ENCODE measurements at places on chromosomes 1 and 21.

DNA sequence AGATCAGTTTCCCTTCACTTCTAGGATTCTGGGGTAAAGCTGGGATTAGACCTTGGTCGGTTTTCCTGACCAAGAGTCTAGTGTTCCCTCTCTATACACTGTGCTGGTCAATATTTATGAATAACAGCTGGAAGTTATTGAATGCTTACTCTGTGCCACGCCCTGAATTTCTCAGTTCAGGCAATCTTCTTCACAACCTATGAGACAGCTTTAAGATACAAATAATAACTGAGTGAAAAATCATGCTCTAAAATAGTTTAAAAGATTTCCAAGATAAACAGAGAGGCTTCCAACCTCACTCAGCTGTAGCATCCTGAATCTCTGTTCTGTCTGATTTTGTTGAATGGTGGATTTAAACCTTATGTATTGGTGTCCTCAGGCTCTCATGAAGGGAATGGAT lies 72.2 kb downstream of the GNG12 start:
- DNase-seq, result no peak

GRCh38 chr21:35106246-35106835 lies 57.2 kb upstream of the RUNX1 start:
- DNase-seq, result no peak

DNA sequence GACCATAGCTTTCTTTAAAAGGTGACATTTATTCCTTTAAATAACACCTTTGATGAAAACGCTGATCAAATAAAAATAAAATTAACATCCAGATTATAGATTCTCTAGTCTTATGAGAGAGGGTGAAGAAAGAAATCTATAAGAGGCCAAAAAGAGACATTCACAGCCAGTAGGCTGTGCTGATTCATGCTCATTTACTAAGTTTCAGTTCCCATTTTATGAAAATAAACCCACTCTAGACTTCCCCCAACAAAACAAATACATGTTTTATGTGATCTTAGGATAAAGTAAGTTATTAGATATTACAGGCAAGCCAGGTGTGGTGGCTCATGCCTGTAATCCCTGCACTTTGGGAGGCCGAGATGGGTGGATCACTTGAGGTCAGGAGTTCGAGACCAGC lies 21.1 kb downstream of the ESRRG start:
- DNase-seq, result no peak

DNA sequence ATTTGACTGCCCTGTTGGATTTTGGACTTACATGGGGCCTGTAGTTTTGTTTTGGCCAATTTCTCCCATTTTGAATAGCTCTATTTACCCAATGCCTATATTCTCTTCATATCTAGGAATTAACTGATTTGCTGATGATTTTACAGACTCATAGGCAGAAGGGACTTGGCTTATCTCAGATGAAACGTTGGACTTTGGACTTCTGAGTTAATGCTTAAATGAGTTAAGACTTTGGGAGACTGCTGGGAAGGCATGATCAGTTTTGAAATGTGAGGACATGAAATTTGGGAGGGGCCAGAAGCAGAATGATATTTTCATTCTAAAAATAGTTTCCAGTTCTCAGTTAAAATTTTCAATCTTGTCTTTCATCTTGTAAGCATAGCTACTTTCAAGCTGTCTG lies 222.3 kb downstream of the COP1 start:
- DNase-seq, result no peak

DNA sequence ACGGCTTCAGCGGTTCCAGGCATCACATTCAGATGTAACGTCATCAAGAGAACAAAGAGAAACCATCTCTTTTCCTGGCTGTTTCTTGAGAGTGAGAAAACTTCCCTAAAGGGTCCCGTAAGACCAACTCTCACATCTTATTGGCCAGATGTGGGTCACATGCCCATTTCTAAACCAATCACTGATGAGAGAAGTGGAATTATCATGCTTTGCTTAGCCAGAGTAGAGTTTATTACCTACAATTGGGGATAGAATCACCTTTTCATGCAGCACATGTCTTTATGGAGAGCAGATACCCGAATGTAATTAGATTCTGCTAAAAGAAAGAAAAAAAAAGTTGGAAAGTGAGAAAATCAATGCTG lies 54.4 kb downstream of the LYPLAL1 start:
- no peak for DNase-seq

DNA sequence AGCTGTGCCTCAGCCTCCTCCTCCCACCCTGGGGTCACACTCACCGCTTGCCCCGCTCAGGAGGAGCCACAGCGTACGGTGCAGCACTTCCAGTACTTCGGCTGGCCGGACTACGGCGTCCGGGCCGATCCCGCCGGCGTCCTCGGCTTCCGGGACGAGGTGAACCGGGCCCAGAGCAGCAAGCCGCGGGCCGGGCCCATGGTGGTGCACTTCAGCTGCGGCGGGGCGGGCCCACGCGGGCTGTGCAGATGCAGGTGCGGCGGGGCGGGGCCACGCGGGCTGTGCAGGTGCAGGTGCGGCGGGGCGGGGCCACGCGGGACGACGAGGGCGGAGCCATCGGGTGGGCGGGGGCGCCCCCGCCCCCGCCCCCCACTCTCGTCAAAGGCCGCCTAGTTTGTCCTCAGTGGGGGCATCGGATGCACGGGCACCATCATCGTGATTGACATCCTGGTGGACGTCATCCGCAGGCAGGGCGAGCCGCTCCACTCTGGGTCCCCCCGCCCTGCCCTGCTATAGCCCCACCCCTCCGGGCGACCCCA lies 5.5 kb downstream of the RNF223 start:
- no peak for DNase-seq

- DNase-seq, result no peak
These were observed 191.5 kb downstream of the SIPA1L2 start for GRCh38 chr1:232438476-232438875.

- DNase-seq, result no peak
These were observed 25.9 kb upstream of the LGALS8 start for GRCh38 chr1:236497908-236498307.

GRCh38 chr1:227773558-227773957 lies 38.3 kb downstream of the SNAP47 start:
- no peak for DNase-seq

All from nucleus accumbens (tissue), 56 donors.